Fibroblast of pulmonary artery (primary cell): ENCODE measurements at places on chromosomes 7 and 10.
A peak's percentile ranks its signal among the peaks of the same experiment; 100 is the strongest.

DNA sequence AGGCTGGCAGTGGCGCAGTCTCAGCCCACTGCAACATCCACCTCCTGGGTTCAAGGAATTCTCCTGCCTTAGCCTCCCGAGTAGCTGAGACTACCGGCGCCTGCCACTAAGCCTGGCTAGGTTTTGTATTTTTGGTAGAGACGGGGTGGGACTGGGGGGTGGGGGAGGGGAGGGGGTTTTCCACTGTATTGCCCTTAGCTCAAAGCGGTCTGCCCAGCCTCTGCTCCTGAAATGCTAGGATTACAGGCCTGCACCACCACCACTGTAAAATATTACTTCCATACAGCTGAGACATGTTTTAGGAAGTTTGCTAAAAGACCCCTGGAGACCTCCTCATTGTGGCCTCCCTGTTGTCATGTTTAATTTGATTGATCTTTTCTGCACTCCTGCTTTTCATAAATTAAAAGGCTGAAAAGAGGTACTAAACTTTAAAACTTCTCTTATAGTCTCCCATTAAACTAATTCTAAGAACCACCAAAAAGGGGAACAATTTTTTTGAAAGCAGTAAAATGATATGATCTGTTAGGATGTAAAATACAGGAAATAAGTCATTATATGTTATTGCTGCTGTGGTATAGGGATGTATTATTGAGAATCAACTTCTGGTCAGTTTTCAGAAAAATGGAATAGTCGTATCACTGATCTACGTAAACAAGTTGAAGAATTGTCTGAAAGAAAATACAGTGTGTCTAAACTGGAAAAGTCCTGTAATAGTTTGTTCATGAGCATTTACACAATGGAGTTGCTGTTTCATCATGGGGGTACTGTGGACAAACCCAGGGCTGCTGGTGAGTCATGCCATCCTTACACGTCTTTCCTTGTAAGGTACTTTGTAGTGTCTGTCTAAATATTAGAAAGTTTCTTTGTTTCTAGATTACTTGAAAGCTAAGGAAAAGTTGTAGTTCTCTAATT, 72.9 kb upstream of the TMEM248 start:
- peak; percentile 88 for DNase-seq

GRCh38 chr10:110487411-110488331, 10.0 kb upstream of the DUSP5 start:
- peak; percentile 62 for DNase-seq

- no peak for DNase-seq
These were observed 12.5 kb upstream of the AKR1E2 start for GRCh38 chr10:4813496-4813895.

GRCh38 chr10:104666106-104666505, 25.0 kb downstream of the SORCS3 start:
- no peak for DNase-seq
